ENCODE measurements at places on chromosomes 7 and 10.

DNA sequence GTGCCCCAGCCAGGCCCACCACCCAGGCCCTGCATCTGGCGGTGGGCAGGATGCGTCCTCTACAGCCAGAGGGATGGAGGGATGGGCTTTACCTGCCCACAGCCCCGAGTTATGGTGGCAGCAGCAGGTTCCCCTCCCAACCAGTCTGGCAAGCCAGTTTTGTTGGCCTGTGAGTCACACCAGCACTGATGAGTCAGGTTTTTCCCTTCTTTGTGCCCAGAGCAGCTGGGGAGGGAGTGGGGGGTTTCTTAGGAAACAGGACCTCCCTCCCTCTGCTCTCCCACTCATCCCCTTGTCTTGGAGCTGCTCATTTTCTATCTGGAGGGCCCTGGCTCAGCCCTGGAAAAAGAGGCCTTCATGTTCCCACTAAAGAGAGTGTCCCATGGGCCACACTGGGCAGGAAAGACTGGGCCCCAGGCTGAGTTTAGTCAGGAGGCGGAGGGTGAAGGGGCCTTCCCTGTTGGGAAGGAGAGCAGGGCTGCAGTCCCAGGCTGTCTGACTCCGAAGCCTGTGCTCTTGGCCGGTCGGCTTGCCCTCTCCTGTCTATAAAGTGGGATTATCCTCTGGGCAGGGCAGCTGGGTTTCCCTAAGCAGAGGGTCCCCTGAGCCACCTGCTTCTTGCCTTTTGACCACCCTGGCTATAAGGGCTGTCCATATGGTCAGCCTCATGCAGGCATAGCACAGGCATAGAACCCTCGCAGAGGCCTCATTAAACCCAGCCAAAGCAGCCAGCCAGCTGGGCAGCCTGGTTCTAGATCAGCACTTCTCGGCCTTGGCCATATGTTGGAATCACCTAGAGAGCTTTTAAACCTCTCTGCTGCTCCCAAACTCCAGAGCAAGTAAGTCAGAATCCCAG lies 30.2 kb upstream of the ANKRD2 start:
- DNase-seq, result no peak

GRCh38 chr10:131729938-131730660 lies 170.7 kb upstream of the PPP2R2D start:
- DNase-seq, result no peak

GRCh38 chr10:126841341-126841895 lies 63.8 kb upstream of the DOCK1 start:
- DNase-seq, result no peak

GRCh38 chr7:1141651-1142050 lies 18.3 kb downstream of the ZFAND2A start:
- DNase-seq, result no peak

DNA sequence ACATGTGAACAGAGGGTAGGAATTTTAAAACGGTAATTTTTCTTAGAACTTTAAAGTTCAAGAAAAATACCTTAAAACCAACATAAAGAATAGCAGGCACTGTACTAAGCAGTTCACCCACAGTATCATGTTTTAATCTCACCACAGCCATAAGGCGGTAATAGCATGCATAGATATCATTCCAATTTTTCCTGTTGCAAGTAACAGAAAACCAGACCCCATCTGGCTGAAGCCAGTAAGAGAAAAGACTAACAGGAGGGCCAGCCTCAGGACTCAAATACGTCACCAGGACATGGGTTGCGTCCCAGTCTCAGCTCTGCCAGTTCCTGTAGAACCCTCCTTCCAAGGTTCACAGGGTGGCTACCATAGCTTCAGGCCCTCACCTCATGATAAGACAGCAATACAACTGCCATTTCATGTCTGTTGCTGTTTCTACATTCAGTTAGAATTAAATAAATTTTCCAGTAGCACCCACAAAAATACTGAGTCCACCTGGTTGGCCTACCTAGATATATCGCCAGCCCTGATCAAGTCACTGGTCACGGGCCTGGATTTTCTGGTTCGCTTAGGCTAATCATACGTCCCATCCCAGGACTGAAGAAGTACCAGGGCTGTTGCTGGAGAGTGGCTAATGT lies 2.0 kb upstream of the RNF32 start:
- DNase-seq, result no peak

DNA sequence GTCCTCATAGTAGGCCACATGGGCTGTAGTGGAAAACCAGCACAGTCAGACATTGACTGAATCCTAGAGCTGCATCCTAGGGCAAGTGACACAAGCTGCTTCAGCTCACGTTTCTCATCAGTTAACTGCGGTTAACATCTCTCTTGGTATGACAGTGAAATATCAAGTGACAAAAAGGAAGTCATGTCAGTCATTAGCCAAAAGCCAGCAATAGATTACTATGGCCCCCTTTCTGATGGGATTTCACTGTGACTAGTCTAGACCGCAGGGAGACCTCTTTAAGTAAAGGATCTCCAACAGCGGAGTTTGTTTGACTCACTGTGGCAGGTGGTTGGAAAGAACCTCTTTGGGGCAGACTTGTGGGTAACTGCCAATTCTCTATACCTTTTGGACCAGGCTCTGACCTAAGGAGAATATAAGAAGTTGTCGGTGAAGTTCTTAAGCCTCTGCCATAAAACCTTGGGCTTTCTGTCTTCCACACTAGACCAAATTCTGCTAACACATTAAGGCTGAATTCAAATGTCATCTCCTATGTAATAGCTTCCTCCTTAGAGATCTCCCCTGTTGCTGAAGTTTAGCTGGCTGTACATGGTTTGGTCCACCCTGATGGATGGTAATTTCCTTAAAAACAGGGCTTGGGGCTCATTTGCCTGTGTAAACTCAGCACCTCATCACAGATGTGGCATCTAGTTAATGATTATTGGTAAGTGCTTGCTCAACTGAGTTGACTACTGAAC lies 115.3 kb downstream of the SGMS1 start:
- no peak for DNase-seq

DNA sequence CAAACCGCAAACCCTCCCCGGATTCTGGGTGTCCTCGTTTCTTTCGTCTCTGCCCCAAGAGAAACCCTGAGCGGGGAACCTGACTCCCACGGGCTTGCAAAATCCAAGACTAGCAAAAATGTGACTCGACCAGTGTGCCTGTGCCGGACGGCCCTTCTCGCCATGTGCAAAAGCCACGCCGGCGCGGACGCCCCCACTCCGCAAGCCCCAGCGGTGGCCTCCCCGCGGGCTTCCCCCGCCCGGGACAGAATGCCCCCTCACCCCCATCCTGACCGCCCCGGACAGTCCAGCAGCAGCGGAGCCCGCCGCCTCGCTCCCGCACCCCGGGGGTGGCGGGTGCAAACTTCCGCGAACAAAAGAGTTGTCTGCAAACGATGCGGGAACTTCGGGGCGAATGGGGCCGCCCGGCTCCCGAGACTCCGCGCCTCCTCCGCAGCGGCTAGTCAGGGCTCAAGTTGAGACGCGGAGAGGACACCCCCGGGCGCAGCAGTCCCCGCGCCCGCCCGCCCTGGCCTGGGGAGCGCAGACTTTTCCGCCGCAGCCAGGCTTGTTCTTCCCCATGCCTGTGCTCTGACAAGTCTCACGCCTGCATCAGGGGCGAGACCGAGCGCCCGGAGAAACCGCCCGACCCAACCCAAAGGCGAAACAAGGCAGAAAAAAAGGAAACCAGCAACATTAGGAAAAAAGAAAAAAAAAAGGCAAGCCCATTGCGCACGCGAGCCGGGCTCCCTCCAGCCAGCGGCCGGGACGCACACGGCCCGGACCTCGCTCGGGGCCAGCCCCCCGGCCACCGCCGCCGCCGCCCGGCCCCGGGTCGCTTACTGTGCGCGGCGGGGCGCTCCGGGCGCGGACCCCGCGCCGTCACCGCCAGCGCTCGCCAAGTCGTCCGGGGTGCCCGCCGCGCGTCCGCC lies 732 bp downstream of the FAM53B start:
- no peak for DNase-seq

DNA sequence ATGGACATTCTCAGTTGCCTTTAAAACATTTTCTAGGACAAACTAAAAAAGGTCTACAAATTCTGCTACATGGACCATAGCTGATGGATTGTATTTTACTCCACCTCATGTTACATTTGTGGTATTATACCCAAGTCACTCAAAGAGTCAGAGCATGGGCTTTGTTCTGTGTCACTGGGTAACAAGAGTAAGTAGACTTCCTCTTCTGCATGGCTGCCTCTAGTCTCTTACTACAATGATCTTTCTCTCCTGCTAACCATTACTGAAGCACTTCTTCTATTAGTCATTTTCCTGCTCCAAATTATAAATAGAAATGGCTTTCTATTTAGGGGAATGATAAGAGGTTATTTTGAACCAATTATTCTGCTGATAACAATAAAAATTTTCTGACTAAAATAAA lies 727.4 kb upstream of the NRP1 start:
- no peak for DNase-seq

DNA sequence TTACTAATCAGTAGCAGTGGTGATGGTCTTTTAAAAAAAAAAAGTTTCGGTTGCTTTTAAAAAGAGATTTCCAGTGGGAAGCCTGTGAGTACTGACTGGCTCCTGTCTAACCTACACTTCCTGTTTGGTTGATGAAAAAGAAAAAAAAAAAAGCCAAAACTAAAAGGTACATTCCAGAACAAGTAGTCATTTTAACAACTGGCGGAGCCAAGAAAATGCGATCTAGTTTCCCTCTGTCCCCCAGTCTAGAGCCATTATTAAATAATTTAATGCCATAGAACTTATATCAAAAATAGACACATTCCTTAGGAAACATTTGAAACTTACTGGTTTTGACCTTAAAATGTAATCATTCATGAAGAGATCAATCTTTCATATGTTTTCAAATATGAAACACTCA lies 254.2 kb upstream of the C7orf33 start:
- DNase-seq, result no peak

DNA sequence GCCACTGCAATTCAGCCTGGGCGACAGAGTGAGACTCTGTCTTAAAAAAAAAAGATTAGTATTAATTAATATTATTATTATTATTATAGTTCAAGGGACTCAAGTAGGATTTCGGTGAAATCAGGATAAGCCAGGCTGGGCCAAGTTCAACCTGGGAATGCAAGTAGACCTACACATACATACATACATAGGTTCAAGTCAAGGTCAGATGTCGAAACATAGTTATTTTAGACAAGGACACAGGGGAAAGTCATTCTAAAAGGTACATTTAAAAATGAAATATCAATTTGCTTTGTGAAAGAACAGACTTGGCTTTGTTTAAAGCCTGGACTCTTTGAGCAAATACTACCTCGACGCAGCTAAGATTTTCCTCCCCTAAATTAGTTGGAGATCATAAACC lies 149.3 kb downstream of the RNF133 start:
- DNase-seq, result no peak

- DNase-seq, result no peak
These were observed 4.0 kb upstream of the ZNF746 start for GRCh38 chr7:149501651-149502050.

- DNase-seq, result no peak
These were observed 679 bp downstream of the LRRC20 start for GRCh38 chr10:70381471-70382421.

- no peak for DNase-seq
These were observed 100.7 kb upstream of the TMEM106B start for GRCh38 chr7:12110425-12110824.

DNA sequence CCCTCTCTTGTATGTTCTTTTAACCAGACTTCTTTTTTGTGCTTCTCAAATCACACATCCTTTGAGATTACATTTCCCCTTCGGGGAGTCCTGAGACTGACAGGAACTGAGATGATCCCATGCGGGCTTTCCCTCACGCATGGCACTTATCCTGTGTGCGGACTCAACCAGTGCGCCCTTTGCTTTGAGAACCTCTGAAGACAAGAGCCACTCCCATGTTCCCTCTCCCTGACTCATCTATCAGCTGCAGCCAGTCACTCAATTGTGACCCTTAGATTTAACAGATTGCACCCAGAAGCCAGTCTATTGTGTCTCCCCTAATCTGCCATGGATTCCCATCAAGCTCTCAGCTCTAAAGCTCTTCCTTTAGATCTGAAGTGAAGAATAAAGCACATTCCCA lies 353.9 kb upstream of the MEOX2 start:
- no peak for DNase-seq

DNA sequence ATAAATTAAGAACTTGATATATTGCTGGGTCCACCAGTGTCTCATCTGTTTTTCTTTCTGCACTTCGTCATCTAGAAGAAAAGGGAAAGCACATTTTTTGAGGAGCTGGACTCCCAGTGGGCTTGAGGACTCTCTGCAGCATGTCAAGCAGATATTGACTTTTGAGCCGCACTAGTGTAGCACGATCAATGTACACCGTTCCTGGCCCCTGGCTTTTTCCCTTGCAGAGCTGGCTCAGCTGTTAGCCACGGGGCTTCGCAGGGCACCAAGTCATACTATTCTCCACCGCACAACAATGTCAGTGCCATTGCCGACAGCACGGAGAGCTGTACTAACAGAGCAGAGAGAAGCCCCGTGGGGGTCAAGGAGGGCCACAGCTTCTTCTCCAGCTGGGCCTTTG lies 235.4 kb upstream of the HABP2 start:
- no peak for DNase-seq

DNA sequence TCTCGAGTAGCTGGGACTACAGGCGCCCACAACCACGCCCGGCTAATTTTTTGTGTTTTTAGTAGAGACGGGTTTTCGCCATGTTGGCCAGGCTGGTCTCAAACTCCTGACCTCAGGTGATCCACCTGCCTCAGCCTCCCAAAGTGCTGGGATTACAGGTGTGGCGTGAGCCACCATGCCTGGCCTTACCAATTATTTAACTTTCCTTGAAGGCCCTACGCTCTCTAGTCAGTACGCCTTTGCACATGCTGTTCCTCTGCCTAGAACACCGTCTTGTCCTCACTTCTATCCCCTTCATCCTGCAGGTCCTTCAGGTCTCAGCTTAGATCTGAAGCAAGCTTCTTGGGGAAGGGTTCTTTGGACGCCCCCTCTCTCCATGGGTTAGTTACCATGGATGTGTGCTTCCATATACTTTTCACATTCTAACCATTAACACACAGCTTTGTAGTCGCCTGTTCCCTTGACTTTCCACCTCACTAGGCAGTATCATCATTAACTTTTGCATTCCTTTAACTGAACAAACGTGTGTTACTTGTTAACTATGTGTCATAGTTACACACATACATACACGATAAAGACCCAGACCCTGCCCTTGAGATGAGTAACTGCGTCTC lies 592 bp upstream of the ATP6V1F start:
- DNase-seq, result no peak

DNA sequence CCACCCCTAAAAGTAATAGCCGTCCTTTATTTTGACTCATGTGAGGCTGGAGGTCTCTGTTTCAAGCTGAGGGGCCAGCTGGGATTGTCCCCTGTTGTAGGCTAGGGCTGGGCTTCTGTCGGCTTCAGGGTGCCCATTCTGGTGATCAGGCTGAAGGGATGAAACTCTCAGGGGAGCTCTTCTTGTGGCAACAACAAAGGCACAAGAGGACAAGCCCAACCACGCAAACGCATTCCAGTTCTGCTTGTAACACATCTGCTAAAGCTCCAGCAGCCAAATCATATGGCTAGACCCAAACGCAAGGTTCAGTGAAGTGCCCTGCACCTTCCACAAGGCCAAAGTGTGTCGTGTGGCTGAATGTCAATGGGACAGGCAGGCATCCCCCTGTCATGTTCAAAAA lies 405.7 kb downstream of the INHBA start:
- DNase-seq, result no peak

- no peak for DNase-seq
These were observed 805.1 kb downstream of the TNS3 start for GRCh38 chr7:46776790-46777189.

All from NCI-H2081 treated with DMSO at 0.1 percent for 48 hours (cell line).